Activated CD8-positive, alpha-beta memory T cell treated with anti-CD3 and anti-CD28 coated beads for 1 hour (primary cell): ENCODE measurements at places on chromosomes 1 and 21.

DNA sequence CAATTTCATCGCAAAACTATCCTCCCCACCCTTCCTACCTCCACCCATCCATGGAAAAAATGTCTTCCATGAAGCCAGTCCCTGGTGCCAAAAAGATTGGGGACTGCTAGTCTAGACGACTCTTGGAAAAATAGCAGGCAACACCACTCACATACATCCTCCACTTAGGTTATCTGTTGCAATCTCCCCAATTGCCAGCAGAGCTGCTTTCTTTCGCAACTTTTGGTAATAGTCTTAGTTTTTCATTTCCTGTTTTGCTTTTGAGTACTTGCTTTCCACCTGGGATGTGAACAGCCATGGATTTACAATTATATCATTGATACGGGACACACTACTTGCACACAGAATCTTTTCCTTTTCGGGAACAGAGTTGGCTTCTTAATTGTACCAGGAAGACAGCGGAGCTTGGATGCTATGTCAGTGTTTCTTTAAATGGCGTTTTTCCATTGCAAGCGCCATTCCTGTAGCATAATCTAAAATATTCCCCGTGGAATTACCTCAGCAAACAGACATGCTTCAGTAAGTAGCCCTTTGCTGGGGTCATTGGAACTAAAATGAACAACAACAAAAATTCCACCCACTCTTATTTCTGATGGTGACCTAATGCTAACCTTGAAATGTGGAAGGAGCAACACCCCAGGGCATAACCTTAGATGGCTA is 183.3 kb upstream of the ADGRL2 start:
- DNase-seq: no peak

GRCh38 chr1:111653709-111654108 is 34.1 kb downstream of the RAP1A start:
- no peak for DNase-seq

- no peak for DNase-seq
These were observed 64.1 kb upstream of the WDR26 start for GRCh38 chr1:224498574-224499170.

GRCh38 chr1:162549001-162549400 is 12.5 kb upstream of the UAP1 start:
- no peak for DNase-seq

DNA sequence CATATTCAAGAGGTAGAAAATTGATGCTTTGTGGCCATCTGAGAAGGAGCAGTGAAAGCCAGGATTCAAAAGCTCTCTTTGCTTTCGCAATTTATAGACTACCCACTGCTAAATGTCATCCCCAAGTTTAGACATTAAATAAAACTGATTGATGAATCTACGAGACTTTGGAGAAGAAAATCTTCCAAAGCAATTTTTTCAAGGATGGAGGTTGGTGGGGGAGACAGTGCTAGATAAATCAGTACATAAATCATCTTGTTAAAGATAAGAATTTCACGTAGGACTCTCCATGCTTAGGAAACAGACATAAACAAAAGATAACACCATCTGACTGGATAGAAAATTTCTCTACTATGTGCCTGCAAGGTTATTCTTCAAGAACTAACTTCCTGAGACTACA is 147.6 kb upstream of the TIAM1 start:
- no peak for DNase-seq

- DNase-seq: no peak
These were observed 317.6 kb downstream of the SPATA17 start for GRCh38 chr1:217948741-217949140.

DNA sequence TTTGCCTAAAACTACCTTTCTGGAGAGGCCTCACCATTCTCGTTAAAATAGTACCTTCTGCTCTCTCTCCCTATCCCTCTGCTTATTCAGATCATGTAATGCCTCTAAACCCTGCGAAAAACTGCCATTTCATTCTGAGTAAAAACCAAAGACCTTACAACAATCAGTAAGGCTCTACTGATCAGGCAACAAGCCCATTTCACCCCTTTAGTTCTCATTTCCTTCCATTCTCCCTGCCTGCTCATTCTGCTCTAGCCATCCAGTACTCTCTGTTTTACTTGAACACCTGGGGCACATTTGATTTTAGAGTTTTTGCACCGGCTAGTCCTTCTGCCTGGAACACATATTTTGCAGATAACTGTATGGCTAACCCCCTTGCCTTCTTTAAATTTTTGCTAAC is 187.8 kb downstream of the COQ8A start:
- no peak for DNase-seq

DNA sequence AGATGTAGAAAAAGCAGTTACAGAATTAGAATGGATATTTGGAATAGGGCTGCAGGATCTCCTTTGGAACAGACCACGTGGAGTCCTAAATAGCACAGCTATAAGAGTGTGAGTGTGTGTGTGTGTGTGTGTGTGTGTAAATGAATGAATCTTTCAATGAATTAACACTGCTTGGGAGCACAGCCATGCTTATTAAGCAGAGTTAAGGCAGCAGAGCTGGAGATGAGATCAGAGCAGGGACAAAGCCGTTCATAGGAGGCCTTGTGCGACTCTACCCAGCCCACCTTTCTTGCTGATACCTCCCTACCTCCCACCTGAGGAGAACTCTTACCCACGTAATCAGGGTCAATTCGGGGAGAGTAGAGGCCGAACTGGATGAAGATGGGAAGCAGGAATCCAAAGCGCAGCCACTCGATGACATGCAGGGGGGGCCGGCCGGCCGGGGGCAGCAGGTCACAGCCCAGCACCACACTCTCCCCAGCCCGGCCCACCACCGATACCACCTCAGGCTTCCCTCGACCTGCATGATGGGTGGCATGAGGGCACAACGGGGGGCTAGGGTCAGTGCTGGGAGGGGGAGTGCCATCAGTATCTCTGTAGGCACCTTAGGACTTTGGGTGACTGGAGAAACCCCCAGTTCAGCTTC is 2.7 kb downstream of the IGSF9 start:
- DNase-seq: no peak

DNA sequence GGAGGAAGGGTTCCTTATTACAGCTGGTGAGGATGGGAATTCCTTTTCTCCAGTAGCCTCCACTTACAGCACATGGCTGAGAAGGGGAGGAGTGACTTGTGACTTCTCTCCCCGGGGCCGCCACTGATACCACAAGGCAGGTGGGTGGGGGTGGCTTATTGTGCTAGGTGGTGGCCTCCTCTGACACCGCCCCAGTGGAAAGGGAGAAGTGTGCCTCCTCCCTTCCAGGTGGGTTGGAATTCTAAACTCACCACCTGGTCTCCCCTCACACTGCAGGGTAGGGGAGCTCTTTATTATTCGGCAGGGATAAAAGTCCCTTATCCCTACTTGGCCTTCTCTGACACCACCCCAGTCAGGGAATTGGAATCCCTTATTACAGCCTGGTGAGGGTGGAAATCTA is 89.5 kb downstream of the CCDC30 start:
- DNase-seq: no peak

DNA sequence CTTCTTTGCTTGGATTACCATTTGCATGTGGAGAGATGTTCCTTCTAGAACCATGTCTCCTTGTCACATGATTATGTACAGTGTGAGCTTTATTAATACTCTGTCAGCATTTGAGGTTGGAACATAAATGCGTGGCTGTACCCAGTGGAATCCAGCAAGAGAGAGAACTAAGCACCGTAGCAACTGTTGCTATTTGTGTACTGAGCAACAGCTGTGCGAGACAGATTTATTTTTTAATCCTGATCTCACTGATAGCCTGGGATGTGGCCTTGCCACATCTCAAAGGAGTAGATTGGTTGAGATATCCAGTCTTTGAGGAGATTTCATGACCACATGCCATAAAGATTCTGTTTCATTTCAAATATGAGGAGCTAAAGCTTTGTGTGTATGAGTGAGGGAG is 43.4 kb downstream of the KIF1B start:
- DNase-seq: no peak

DNA sequence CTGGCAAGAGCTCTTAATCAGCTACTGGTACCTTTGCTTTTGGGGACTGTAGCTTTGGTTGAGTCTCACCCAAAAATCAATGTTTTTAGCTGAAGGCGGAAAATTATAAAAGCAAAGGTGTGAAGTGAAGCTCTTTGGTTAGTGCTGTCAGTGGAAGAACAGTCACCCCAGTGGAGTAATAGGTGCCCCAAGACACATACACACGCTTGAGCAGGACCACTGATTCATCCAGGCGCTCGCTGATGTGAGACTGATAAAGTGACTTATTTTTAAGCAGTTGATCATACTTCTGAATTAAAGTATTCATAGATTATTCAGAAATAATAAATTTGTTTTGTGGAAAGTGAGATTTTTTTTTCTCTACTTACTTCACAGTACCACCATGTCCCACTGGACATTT is 37.1 kb downstream of the TGFB2 start:
- no peak for DNase-seq

DNA sequence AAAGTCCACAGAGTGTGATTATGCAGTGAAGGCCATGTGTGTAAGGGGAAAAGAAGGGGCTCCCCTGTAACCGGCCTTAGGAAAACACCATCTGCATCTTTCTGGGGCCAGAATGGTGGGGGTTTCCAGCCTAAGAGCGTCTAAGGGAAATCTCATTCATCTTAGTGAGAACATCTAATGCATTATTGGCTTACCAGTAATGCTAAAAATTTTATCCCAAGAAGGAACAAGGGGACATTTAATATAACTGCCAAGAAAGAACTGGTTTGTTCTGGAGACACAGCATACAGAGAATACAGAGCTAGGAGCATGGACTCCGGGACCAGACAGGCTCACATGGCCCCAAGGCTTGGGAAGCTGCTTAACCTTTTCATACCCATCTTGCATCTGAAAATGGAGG is 58.3 kb upstream of the DSCAM start:
- no peak for DNase-seq

DNA sequence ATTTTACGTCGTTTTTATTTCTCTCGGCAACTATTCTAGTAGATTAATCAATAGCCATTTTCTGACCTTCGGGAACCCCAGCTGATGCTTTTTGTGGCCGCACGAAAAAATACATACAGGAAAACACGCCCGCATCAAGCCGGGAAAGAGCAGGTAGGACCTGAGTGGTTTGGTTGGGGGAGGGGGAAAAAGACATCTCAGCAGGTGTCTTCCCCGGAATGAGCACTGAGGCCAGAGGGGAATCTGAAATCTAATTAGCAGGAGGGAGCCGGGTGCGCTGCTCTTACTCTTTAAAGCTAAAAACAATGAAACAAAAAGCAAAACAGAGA is 618 bp upstream of the FOXD3 start:
- no peak for DNase-seq

DNA sequence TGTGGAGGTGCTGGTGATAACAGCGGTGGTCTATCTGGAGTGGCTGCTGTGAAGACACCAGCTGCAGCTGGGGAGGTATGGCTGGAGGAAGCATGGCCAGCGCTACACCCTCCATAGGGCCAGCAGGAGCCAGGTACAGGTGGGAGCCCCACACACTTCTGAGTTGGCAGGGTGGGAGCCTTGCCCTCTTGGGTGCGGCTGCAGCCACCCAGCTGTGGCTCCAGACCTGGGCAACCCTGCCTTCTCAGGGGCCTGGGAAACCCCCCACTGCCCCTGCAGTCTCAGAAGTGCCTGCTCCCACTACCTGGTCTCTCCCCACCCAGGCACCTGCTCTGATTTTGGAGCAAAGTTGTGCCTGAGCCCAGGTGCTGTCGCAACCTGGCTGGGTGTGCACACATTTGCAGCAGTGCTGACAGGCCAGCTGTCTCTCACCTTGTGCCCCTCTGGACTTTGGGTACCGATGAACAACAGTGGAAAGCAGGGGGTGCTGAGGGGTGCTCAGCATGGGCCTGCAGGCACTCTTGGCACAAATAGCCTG is 76.2 kb downstream of the DPYD start:
- no peak for DNase-seq

GRCh38 chr1:236303675-236304074 is 21.9 kb upstream of the ERO1B start:
- DNase-seq: no peak

GRCh38 chr1:10765304-10765703 is 31.1 kb downstream of the CASZ1 start:
- DNase-seq: no peak

GRCh38 chr21:32818411-32818810 is 46.9 kb upstream of the PAXBP1 start:
- no peak for DNase-seq

DNA sequence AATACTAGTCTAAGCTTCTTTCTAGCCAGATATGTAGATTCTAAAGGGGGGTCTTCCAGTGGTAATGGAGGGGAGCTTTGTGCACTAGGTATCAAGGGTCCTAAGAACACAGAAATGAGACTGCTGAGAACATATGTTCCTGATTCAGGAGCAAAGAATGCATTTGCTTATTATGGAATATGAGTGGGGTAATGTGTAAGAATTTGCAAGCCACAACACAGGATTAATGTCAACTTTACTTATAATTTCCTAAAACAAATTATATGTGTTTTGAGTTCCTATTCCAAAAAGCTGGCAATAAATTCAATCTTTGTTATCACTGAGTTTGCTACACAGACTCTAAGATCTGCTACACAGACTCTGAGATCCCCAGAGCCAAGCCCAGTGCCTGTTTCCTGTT is 357.0 kb upstream of the PTBP2 start:
- DNase-seq: no peak

GRCh38 chr1:204286315-204286714 is 72.5 kb upstream of the GOLT1A start:
- DNase-seq: no peak

GRCh38 chr1:207414606-207415108 is 39.5 kb upstream of the CR2 start:
- DNase-seq: no peak

GRCh38 chr21:29650523-29651022 is 289.2 kb downstream of the GRIK1 start:
- DNase-seq: no peak

DNA sequence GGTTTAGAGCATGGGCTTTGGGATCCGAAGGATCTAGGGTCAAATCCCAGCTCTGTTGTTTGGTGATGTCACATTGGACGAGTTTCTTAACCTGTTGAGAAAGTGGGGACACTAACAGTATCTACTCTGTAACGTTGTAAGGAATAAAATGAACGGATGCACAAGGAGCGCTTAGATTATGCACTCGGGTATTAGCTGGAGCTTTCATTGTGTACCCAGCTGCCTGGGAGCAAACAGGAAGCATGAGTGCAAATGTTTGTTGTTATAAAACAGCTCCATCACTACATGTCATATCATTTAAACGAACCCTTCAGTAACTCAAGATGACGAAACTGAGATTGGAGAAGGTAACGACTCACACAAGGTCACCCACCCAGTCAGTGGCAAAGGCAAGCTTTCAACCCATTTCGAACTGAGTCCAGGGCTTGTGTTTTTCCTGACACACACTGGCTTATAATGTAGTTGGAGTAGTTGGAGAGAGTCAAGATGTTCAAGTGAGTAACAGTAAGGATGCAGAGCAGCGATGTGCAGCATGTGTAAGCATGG is 16.2 kb upstream of the SLC6A17 start:
- no peak for DNase-seq

GRCh38 chr1:224789311-224789710 is 140.2 kb upstream of the DNAH14 start:
- DNase-seq: no peak

- no peak for DNase-seq
These were observed 9.9 kb upstream of the TARS2 start for GRCh38 chr1:150477320-150477719.

- DNase-seq: no peak
These were observed 32.3 kb downstream of the SLC66A1 start for GRCh38 chr1:19344372-19344810.
